SK-N-DZ (cell line): ENCODE measurements at places on chromosomes 2 and 18.
A peak's percentile ranks its signal among the peaks of the same experiment; 100 is the strongest.

DNA sequence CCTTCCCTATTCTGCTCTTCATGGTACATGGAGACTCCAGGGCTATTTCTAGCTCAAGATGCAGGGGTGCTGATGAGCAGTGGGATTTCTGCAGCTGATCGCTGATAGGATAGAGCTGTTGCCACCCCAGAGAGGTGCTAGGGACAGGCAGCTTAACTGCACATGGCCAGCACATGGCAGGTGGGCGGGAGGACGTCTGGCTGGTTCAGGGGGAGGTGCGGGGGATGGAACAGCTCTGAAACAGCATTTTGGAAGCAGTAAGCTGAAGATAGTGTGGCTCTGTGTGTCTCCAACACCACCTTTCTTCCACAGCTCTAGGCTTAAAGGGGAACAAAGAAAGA is 151.9 kb upstream of the PELI1 start:
- DNase-seq, result peak; percentile 44

DNA sequence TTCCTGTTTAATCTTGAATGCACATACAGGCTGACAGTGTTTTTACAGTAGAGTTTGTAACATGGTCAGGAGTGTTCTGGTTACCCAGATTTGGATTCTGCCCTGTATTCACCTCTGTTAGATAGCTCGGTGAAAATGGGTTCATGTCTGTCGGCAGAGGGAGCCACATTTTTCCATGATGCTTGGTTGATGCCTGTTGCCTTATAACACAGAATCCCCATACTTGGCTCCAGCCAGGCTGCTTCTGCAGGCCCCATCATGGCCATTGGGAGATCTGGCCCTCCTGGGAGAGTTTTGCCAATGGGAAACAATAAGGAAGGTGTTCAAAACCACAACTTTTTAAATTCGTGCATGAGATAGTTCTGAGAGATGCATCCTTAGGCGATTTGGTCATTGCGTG is 78.1 kb downstream of the WDSUB1 start:
- no peak for DNase-seq

DNA sequence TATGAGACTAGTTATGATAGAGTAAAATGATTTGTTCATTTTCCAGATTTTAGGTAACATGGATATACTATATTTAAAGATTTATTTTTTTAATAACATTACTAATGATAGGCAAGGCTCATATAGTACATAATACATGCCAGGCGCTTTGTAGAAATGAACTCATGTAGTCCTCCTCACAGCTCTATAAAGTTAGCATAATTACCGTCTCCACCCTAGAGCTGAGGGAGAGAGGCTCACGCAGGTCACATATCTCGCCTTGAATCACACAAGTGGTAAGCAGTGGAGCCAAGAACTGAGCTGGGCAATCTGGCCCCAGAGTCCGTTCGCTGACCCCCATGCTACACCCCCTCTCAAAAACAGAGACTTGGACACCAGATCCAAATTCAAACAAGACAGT is 222.5 kb downstream of the FAM210A start:
- no peak for DNase-seq

- DNase-seq, result peak; percentile 54
These were observed at the start of gene C1GALT1C1L for GRCh38 chr2:43676322-43677050. C1GALT1C1L (minus strand) TSS chr2:43676429; CDS start chr2:43676322, 107 bp downstream.

- DNase-seq, result no peak
These were observed 158.0 kb downstream of the RAPGEF4 start for GRCh38 chr2:172893671-172894070.

GRCh38 chr2:174611854-174612253 is 14.2 kb upstream of the WIPF1 start:
- no peak for DNase-seq

- DNase-seq, result no peak
These were observed 90.5 kb downstream of the CHST9 start for GRCh38 chr18:27094621-27095020.

DNA sequence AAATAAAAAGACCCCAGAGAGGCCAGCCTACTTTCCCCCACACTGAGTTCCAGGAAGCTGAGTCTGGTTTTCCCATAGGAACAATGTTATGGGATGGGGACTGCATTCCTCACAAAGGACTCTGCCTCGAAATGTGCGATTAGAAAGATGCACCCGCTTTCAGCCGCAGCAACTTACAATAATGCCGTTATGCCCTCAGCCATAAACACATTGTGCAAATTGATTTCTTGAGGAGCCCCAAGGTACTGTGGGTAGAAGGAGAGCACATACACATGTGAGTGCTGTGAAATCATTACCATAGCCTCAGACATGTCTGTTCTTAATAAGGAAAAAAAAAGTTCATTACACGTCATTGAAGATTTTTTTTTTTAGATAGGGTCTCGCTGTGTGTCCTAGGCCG is 64.7 kb downstream of the AGAP1 start:
- DNase-seq, result no peak

DNA sequence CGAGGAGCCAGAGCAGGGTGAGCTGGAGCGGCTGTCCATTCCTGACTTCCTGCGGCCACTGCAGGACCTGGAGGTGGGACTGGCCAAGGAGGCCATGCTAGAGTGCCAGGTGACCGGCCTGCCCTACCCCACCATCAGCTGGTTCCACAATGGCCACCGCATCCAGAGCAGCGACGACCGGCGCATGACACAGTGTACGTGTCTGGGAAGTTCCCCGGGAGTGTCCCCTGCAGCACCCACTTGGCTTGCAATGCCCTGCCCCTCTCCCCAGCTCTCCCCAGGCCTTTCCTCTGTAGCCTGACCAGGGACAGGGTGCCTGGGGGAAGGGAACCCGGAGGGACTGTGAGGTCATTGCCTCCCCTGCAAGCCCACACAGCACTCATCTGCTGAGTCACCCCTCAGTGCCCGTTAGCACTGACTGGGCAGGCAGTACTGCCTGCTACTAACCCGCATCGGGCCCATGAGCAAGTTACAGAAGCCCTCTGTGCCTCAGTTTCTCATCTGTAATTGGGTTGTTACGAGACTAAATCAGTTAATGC is 29.4 kb upstream of the GMPPA start:
- DNase-seq, result no peak

GRCh38 chr18:11047817-11048216 is 101.6 kb downstream of the PIEZO2 start:
- no peak for DNase-seq

DNA sequence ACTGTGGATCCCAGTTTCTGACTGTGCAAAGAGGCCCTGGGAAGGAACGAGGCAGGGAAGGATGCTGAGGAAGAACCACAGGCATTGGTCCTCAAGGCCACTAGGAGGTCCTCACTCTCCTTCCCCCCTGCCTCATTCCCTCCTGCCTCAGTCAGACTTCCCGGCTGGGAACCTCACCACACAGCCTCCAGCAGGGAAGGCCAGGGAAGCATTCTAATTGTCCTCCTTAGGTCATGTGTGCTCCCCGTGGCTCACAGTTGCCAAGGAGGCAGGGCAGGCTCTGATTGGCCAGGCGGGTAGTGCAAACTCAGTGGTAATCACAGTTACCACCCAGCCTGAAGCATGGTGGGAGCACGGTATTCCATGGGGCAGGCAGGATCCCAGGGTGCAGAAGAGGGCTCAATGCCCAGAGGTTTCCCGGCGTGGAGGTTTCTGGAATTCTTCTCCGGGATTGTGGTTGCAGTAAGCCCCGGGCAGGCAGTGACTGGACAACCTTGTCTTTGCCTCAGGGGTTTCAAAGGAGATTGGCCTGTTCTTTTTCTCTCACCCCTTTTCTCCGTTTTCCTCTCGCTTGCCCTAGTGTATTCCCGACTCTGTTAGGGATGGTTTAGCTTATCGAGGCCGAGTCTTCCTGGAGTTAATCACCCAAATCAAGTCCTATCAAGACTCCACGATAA is 27.1 kb downstream of the FER1L5 start:
- DNase-seq, result no peak

GRCh38 chr2:152071092-152071491 is 27.8 kb downstream of the CACNB4 start:
- DNase-seq, result no peak
